HS-5 (cell line): ENCODE measurements at places on chromosomes 16 and 17.

DNA sequence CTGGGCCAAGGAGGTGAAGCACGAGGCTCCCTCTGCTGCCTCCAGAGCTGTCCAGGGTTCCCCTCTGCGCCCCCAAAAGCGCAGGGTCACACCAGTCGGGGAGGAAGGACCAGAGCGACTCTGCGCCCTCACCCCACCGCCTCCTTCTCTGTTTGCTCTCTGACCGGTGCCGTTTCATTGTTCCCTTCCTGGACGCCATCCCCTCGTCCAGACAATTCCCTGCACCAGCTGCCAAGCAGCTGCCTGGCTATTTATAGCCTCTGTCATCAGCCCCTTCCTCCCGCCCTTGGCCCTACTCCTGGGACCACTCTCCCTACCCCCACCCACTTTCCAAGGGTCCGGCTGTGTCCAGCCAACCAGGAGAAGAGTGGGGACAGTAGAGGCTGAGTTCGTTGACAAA is 68.8 kb upstream of the CREBBP start:
- no peak for DNase-seq

DNA sequence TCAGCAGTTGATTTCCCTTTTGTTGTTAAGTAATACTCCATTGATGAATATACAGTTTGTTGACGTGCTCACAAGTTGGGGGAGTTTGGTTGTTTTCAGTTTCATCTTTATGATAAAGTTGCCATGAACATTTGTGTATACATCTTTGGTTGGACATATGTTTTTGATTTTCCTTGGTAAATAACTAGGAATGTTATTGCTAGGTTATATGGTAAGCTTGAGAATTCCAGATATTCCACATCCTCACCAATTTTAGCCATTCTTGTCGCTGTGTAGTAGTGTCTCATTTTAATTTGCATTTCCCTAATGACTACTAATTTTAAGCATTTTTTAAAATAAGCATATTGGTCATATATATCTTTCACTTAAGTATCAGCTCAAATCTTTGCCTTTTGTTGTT is 55.0 kb upstream of the RASL10B start:
- DNase-seq: no peak

GRCh38 chr17:50297407-50297865 is 23.2 kb downstream of the TMEM92 start:
- no peak for DNase-seq

DNA sequence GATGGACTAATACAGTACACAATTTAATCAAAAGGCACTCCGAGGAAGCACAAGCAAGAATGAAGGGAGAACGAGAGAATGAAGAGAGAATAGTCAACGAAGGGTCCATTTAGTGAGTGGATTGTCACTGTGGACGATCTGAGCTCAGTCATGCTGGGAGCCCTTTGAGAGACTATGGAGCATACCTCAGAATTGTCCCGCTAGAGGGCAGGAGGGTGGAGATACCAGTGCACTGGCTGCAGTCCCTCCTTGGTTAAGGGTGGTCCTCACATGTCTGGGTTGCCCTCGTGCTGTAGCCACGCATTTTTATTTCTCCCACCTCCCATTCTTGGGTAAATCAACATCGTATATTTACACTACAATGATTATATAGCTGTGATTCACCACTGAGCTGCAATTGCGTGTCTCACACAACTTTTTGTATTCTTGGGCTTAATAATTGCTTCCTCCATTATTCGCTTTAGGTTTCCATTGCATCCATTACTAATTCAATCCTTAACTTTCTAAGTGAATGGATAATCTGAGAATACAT is 33.2 kb upstream of the FAM20A start:
- no peak for DNase-seq

DNA sequence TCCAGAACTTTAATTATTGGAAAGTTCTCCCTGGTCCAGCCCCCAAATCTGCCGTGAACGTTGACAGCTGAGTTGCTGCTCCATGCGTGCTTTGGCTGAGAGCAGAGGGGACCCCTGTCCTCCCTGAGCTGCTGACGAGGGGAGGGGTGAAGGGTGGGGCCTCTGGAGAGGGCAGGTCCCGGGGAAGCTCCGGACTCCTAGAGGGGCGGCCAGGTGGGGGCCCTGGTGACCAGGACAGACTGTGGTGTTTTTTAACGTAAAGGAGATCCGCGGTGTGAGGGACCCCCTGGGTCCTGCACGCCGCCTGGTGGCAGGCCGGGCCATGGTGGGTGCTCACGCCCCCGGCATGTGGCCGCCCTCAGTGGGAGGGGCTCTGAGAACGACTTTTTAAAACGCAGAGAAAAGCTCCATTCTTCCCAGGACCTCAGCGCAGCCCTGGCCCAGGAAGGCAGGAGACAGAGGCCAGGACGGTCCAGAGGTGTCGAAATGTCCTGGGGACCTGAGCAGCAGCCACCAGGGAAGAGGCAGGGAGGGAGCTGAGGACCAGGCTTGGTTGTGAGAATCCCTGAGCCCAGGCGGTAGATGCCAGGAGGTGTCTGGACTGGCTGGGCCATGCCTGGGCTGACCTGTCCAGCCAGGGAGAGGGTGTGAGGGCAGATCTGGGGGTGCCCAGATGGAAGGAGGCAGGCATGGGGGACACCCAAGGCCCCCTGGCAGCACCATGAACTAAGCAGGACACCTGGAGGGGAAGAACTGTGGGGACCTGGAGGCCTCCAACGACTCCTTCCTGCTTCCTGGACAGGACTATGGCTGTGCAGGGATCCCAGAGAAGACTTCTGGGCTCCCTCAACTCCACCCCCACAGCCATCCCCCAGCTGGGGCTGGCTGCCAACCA is at the start of gene MC1R:
TSS of gene MC1R (plus strand) at position 410 of the 895 bp plus-strand sequence. CDS start at position 807, 397 bp downstream.
- DNase-seq: no peak

DNA sequence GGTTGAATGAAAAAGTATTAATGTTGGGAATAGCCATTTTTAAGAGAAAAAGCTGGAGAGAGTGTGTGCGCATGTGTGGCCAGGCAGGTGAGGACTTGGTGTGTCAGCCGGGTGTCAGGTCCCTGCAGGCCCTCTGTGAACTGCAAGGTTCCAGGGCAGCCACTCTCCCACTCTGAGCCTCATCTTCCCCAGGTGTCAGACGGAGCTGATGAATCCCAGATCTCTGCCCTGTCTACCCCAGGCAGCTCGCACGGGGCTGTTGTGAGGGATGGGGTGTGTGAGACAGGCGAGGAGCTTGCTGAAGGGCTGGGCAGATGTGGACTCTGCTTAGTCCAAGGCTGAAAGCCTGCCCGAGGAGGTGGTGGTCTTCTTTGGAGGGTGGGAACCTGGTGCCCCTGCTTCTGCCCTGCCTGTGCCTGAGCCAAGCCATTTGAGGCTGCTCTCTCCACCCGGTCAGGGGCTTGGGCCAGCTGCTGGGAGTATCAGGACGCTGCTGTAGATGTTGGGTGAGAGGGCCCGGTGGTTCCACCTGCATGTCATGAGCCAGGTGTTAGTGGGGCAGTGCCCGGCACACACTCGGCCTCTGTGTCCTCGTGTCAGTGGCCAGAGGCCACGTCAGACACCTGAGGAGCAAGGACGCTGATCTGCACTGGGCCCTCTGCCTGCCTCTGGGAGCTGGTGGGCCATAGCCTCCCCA is 122.4 kb downstream of the RAB11FIP4 start:
- no peak for DNase-seq

DNA sequence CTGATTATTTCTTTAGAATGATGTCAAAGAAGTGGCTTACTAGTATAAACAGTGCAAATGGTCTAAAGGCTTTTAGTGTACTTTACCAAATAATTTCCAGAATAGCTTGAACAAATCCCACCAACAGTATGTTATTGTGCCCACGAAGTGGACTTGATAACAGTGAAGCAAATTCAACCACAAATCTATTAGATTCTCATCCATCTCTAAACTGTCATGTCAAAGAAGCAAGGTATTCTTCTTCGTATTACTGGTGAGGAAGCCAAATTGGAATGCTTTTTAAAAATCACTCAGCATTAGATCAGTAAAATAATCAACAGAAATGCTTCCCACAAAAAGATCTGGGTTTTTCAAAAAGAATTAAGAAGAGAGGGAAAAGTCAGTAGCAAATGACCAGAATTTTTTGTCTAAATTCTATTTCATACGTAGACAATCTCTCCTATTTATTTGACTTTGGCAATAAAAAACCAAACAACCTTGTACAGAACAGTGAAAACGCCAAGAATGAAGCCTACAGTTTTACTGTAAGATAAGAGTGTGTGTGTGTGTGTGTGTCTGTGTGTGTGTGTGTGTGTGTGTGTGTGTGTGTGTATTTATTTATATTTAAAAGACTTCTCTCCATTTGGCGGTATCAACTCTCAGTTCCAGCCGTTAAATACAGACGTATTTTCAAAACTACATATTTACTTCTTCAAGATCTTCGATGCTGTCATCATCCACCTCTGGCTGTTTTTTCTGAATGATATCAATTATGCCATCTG is 114.6 kb downstream of the CYB561 start:
- DNase-seq: no peak

GRCh38 chr17:57356153-57356718 is 99.9 kb downstream of the MSI2 start:
- no peak for DNase-seq
